ENCODE measurements at places on chromosomes 12 and 14.
A peak's percentile ranks its signal among the peaks of the same experiment; 100 is the strongest.

- no peak for DNase-seq
Measured at GRCh38 chr14:45902241-45902640, 649.2 kb upstream of the MIS18BP1 start.

- no peak for DNase-seq
Measured at GRCh38 chr12:104689635-104690034, 232.9 kb downstream of the CHST11 start.

GRCh38 chr12:9867531-9867930, 1.6 kb downstream of the CLEC2B start:
- DNase-seq: no peak

DNA sequence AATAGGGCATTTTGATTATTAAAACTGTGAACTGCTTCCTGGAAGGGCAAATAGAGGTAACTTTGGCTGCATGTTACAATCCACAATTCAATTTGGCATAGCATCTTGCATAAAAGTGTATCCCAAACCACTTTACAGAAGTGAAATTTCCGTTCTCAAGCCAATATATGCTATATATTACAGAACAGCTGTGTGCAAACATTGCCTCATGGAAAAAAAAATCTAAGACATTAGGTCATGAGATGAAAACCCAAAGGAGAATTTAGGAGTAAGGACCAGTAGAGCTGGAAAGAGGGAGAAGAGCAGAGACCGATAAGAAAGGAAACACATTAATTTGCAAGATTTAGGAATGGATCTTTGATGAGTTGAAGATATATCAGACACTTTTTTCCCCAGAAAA, 239.2 kb downstream of the PAX9 start:
- DNase-seq: no peak

DNA sequence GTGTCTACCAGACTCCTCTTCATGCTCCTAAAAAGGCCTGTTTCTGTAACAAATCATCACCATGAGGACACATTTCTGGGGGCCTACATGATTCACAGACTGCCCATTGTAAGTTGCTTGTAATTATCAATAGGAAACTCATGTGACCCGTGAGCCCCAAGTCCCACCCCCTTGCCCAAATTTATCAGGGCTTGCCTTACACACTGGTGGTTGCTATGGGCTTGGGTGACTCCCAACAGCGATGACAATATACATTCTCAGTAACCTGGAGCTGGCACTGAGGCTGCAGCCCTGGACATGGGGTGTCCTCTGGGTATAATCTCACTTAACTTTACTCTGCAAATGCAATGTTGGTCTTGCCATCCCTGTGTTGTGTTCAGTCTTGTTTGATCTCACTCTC, 149.2 kb downstream of the NRXN3 start:
- DNase-seq: no peak

DNA sequence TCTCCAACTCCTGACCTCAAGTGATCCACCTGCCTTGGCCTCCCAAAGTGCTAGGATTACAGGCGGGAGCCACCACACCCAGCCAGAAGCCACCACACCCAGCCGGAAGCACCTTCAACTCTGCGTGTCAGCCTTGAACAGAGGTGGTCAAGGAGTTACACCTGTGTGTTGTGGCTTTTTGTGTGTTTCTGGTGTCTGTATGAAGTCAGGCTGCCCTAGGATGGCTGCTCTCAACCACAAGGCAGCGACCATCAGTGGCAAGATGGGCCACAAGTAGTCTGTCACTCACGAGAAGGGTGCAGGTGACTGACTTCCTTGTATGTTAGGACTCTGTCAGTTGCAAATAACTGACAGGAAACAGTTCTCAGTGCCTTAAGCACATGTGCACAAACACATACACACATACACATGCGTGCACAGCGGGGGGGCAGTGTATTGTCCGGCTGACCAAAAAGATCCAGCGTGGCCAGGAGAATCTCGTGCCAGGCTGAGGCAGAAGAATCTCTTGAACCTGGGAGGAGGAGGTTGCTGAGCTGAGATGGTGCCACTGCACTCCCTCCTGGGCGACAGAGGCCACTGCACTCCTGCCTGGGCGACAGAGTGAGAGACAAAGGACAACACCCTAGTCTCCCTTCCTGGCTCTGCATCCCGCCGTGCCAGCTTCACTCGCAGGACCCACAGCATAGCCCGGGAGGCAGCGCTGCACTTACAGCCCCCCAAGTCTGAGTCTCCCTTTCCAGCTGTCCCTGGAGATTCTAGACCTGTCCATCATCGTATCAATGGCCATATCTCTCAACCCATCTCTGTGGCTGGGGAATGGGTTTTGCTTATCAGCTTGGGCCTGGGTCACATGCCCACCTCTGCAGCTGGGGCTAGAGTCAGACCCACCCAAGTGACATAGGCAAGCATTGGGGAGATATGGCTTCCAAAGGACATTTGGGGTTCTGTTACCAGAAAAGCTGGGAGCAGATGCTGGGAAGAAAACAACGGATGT, 13.7 kb downstream of the P2RX4 start:
- DNase-seq: no peak

DNA sequence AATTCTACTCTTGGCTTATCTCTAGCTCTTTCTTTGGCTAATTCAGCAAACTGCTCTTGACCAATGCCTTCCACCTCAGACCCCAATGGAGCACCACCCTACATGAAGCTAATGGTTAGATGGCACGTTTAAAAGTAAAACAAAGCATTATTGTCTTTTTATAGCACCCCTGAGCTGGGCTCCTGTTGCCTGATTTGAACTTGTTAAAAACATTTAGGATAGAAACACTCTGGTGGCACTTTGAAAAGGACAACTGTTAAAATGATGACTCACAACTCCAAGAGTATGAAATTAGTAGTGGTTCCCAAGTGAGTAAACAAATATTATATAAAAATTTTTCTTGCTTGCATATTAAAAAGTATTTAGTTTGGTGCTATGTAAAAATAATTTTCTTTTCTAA, 299.6 kb upstream of the DCN start:
- no peak for DNase-seq

GRCh38 chr14:92659765-92660561, 88.5 kb downstream of the LGMN start:
- no peak for DNase-seq

GRCh38 chr14:89626233-89626806, 209.3 kb upstream of the FOXN3 start:
- DNase-seq: no peak

DNA sequence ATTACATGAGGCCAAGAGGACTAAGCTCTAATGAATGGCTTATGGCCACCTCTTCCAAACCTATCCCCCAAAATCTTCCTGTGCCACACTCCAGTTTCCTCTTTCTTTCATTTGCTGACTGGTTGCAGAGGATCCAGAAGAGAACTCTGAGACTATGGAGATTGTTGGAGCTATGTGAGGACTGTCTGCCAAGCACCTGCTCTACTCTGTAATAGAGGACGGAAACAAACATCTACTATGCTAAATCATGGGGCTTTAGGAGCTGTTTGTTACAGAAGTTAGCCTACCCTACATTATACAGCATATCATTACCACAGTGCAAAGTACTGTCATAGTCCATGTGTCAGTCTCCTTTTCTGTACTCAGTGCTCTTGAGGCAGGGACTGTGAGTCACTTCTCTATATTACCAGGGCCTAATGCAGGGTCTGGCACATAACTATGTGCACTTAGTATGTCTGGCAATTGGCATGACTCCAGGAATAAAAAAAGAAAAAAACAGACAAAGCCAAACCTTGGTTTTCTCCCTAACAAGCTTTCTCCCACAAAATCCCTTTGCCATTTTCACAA, 95.1 kb downstream of the RPAP3 start:
- DNase-seq: no peak

DNA sequence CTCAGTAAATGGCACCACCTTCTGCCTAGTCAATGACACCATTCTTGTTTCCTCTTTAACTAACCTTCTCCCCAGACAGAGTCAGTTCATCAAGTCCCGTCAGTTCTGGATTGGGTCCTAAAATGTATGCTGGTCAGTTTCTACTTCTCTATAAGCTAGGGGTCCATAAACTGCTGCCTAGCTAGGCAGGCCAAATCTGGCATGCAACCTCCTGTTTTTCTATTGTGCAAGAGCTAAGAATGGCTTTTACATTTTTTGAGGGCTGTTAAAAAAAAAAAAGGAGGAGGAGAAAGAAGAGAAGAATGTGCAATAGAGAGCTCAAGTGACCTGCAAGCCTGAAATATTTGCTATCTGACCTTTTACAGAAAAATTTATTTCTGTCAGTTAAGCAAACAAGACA, 6.4 kb upstream of the TMED10 start:
- DNase-seq: no peak

- DNase-seq: peak; percentile 43
Measured at GRCh38 chr14:69260861-69261564, 1.1 kb downstream of the GALNT16 start.

DNA sequence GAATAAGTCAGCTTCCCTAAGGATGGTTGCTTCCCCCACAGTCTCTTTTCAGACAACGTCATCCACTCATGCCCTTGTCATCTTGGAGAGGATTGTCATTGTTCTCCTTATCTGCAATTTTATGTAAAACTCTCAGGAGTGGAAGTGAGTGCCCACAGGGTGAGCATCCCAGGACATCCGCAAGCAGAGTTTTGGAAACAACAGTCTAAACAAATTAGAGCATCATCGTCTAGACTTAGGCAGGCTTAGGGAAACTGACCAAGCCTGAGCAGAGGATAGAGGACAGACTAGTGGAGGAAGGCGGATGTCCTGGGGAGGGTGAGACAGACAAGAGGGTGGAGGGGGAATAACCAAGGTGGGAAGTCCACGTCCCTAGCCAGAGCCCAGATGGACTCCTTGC, 63.7 kb upstream of the BDKRB2 start:
- DNase-seq: no peak

- no peak for DNase-seq
Measured at GRCh38 chr12:131197490-131197889, 243.8 kb downstream of the ADGRD1 start.

DNA sequence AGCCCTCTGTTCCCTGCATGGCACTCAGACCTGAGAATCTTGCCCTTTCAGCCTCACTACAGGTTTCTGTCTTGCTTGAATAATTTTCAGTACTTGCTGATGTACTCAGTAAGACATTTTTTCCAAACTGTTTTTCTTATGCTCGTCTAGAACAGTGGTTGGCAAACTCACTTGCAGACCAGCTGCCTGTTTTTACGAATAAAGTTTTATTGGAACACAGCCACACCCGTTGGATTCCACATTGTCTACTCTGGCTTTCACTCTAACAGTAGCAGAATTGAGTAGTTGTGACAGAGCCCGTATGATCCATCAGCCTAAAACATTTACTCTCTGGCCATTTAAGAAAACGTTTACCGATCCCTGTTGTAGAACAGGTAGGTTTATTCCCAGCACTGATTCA, 72.8 kb downstream of the FOXN4 start:
- DNase-seq: peak; percentile 10

GRCh38 chr14:77026166-77026929, 2.2 kb downstream of the IRF2BPL start:
- DNase-seq: no peak

DNA sequence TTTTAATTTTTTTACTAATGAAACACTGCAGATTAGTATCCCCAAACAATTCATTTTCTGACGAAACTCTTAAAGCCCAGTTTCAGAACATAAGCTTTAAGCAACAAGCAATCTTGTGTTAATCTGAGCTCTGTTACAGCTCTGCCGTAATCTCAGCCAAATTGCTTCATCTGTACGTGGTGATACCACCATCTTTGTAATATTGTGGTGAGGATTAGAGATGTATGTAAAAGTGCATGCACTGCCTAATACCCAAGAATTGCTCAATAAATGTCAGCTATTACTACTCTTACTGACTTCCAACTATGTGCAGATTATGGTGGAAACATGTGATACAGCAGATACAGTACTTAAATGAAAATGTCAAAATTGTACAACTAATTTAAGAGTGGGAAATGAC, 1.8 kb downstream of the AKAP5 start:
- DNase-seq: no peak

DNA sequence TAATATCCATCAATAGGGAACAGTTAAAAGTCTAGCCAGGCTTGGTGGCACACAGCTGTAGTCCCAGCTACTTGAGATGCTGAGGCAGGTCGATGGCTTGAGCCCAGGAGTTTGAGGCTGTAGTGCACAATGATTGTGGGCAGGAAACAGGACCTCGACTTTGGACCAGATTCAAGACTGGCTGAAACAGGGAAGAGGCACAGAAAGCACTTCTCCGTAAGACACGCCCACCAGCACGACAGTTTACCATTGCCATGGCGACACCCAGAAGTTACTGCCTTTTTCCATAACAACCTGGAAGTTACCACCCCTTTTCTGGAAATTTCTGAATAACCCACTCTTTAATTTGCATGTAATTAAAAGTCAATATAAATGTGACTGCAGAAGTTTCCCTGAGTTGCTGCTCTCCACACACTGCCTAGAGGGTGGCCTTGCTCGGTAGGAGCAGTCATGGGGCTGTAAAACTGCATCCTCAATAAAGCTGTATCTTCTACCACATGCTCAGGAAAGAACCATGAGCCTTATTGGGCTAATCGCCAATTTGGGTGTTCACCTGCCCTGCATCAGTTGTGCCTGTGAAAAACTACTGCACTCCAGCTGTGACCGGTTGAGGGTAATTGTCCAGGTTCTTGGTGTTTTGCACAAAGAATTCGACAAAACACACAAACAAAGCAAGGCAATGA, 4.6 kb upstream of the LRRC23 start:
- peak; percentile 58 for DNase-seq

DNA sequence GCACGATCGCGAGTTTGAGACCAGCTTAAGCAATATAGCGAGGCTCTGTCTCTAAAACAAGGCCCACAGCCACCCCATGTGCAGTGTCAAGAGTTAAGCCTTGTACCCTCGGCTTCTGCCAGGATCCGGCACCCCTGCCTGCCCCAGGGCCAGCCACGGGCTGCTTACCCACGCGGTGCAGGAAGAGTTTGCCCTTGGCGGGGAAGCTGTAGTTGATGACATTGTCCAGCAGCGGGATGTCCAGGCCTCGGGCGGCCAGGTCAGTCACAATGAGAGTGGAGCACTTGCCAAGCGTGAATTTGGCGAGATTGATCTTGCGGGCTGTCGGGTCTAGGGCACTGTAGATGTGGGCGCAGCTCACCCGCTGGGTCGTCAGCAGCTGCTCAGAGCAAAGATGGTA, 13.1 kb downstream of the DDX54 start:
- DNase-seq: no peak

DNA sequence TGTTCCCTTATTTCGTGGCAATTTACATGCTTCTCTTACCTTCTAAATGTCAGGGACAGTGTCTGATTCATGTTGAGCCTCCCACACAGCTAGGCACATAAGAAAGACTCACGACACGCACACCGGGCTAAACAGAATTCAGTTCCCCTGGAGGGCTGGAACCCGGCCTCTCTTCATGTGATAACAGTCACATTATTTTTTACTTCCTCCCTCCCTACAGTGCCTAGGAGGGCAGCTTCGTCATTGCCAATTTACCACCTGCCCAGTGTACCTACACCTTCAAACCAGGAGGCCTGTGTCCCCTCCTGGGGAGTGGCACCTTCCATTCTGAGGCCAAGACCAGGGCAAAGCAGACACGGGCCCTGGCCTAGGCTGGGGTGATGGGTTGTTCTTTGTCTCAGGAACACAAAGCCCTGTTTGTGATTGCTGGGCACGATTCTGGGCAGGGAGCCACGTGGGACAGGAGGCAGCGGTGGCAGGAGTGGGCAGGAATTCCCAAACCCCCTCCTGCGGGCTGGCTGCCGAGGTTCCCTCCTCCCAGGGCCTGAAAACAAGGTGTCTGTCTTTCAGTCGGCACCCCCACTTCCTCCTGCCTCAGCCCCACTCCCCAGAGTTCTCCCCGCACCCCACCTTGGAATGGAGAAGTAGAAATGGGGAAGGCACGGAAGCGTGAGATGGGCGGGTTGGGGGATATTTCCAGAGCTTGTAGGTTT, 6.8 kb upstream of the RASAL1 start:
- DNase-seq: no peak

Data from NCI-H2171 treated with DMSO at 0.1 percent for 48 hours (cell line).